ENCODE measurements at places on chromosomes 6 and 20.

GRCh38 chr20:21360705-21361104 lies 36.6 kb downstream of the NKX2-4 start:
- no peak for DNase-seq

GRCh38 chr20:41249411-41250281 lies 67.9 kb downstream of the ZHX3 start:
- DNase-seq, result no peak

- no peak for DNase-seq
Observed at GRCh38 chr20:1803061-1803931, 91.9 kb upstream of the SIRPA start.

DNA sequence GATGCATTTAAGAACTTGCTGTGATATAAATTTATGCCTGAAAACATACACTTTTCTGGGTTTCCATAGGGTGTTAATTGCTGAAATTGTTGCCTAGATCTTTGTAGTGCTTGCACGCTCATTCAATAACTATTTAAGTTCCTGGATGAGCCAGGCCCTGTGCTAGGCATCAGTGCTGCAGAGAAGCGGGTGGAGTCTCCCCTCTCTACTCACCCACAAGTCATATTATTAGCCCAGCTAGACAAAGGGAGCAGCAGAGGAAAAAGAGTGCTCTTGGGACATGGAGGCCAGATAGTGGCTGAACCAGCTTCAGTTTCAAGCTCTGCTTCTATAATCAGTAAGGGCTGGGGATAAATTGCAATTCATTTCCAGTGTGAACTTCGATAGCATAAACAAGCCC lies 329.1 kb downstream of the TFAP2B start:
- DNase-seq, result no peak

- peak; percentile 88 for DNase-seq
Observed at GRCh38 chr6:20686142-20686541, 151.9 kb downstream of the CDKAL1 start.

GRCh38 chr6:90393232-90393884 lies 96.7 kb upstream of the BACH2 start:
- DNase-seq, result peak; percentile 58

GRCh38 chr6:82951389-82951788 lies 114.3 kb downstream of the UBE3D start:
- no peak for DNase-seq

GRCh38 chr6:40692337-40692736 lies 105.2 kb upstream of the LRFN2 start:
- no peak for DNase-seq

DNA sequence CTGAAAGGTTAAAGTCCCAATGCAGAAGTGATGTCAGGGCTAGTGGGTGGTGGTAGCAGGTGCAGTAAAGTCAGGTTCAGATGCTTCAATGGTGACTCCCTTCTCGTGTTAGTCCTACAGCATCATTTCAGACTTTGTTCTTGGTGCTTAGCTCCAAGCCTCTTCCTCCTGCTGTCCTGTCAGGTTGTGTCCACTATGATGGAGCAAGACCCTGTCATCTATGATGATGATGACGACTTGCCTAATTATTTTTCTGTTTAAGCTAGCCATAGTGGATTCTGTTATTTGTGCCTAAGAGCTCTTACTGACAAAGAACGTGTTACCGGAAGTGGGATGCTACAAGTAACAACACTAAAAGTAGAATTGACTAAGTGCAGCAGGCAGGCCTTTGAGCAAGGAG lies 5.0 kb upstream of the FERMT1 start:
- DNase-seq, result no peak

- no peak for DNase-seq
Observed at GRCh38 chr20:39245685-39246311, 283.7 kb downstream of the DHX35 start.

DNA sequence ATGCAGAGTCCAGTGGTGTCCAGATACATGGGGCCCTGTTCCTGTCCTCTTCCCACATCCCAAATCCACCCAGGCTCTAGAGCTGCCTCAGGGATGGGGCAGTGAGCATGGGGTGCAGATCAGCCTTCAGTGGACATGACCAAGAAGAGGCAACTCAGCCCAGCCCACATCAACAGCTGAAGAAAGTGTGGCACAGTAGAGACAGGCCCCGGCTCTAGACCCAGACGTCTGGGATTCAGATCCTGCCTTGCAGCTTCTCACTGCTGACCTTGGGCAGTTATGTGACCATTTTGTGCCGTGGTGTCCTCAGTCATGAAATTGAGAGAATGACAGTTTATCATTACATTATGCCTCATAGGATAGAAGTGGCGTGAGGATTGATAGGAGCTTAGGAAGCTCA lies 54.6 kb upstream of the CST7 start:
- DNase-seq, result no peak

GRCh38 chr6:22343864-22344263 lies 47.0 kb upstream of the PRL start:
- DNase-seq, result no peak

GRCh38 chr6:157392927-157393668 lies 12.1 kb downstream of the ZDHHC14 start:
- DNase-seq, result no peak

GRCh38 chr6:72825315-72825911 lies 203.5 kb downstream of the KCNQ5 start:
- no peak for DNase-seq

DNA sequence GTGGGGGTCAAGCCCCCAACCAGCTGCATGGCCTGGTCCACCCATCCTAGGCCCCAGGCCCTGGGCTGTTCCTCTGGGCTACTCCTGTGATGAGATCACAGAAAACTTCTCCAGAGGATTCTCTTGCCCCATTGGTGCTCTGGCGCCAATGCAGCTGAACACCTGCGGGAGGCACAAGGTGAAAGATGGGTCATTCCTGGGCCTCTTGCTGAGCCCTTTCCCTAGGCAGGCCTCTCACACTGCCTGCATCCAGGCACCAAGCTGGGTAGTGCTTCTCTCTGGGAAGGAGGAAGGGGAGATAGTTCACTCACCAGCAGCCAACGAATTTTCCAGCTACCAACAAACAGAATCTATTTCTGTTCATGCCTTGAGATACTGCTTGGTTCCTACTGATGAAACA lies 142.1 kb downstream of the PXDC1 start:
- DNase-seq, result no peak

- DNase-seq, result no peak
Observed at GRCh38 chr20:59391975-59392374, 91.6 kb downstream of the EDN3 start.
